ENCODE measurements at places on chromosomes 12 and 14. TPM values are rescaled to one million over a fixed set of nuclear protein-coding genes. Genes with fewer than 3 reads are reported as not detected.

Gene PLBD1
- total RNA-seq: 13.8 TPM

Gene FUT8
- total RNA-seq: 71.4 TPM

Gene KLHL33
- 0.99 TPM for total RNA-seq

Gene FAM161B
- total RNA-seq: 16.5 TPM
